ENCODE measurements at places on chromosomes 12 and 14.

DNA sequence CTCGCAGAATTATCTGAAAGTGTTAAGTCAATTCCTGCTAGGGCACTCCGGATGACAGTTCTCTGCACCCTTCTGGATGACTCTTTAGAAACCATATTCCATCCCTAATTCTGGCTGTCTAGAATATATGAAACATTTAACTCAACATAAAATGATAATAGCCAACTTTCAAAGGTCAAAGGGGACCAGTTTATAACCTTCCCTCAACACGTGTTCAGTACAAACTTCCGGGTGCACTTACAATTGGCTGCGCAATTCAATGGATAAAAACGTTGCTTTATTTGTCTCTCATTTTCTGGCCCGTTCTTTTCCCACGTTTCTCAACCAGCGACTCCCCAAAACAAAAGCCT lies 1.3 kb downstream of the SBNO1 start:
- peak; percentile 17 for DNase-seq

GRCh38 chr14:76814726-76815645 lies 2.3 kb upstream of the ANGEL1 start:
- no peak for DNase-seq

GRCh38 chr14:30573226-30573814 lies 14.4 kb downstream of the G2E3 start:
- no peak for DNase-seq

GRCh38 chr12:45429831-45430230 lies 213.9 kb downstream of the ANO6 start:
- no peak for DNase-seq

GRCh38 chr12:87112571-87113345 lies 856.6 kb upstream of the MGAT4C start:
- DNase-seq, result no peak

- peak; percentile 55 for DNase-seq
Measured at GRCh38 chr12:8078398-8078797, 3.7 kb upstream of the NECAP1 start.

DNA sequence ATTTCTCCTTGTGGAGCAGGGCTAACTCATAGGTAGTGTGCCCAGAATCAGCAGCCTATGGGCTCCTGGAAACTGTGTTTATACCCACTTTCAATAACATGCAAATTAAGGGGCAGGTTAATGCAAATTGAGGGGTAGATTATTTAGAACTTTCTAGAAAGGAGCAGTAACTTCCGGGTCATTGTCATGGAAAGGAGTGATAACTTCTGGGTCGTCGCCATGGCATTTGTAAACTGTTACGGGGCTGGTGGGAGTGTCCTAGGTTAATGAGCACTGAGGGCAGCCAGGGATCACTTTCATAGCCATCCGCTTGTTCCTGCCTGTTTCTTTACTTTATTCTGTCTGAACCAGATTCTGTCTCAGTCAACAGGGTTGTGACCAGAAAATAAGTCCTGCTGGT lies 143.3 kb upstream of the RFLNA start:
- no peak for DNase-seq

- no peak for DNase-seq
Measured at GRCh38 chr12:94620621-94621020, 29.7 kb downstream of the TMCC3 start.

- DNase-seq, result no peak
Measured at GRCh38 chr12:47110011-47110541, 30.3 kb upstream of the AMIGO2 start.

GRCh38 chr12:52903285-52903854 lies 1.5 kb downstream of the KRT8 start:
- peak; percentile 36 for DNase-seq

DNA sequence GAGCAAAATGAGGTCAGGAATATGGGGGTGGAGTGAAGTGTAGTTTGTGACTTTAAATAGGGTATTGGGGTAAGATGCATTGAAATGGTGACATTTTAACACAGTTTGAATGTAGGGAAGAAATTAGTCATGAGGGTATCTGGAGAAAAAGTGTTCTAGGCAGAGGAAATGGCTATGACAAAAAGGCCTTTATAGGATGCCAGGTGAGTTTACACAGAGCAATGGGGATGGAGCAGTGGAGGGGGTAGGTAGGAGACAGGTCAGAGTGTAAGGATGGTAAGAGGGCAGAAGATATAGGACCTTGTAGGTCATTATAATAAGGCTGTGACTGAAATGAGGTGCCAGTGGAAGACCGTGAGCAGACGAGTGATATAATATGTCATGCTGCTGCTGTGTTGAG lies 30.4 kb downstream of the HEATR5A start:
- DNase-seq, result no peak

GRCh38 chr12:132426349-132427173 lies 63.4 kb upstream of the FBRSL1 start:
- no peak for DNase-seq

DNA sequence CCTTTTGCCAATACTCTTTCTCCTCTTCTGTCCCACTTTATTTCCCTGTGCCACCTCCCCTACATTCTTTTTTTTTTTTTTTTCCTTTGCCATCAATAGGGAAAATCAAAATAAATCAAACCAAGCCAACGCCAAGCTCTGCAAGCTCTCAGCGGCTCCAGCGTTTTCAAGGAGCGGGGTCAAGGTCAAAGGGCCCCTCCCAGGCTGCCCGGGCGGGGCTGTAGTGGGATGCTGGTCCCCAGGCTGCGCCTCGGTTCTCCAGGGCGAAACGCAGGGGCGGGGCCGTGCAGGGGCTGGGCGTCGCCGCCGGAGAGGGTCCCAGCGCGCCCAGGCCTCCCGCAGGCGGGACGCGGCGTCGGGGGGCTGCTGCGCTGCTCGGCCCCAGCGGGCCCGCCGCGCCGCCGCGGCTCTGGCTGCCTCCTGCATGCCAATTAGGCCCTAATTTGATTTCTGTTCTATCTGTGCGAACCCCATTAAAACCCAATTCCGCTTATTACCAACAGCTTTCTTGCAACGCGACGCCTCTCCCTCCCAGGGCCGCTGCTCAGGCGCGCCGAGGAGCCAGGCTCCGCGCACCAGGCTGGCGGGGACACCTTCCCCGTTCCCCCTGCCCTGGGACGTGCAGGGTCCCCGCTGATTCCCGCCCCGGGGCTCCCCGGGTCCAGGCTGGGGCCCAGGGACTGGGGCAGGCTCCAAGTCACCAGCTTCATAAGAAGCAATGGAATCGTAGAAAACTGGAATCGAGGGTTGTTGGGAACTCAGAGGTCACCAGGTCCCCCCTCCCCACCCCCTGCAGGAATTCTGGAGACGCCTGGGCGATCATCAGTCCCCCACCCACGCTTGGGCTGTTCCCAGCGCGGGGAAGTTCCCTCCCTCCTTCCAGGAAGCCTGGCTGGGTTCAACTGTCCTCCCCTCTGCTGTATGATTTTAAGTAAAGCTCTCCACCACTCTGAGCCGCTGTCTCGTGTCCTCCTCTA lies 50.7 kb upstream of the MAP1LC3B2 start:
- no peak for DNase-seq

GRCh38 chr12:50913224-50913623 lies 39.1 kb upstream of the HIGD1C start:
- DNase-seq, result no peak

DNA sequence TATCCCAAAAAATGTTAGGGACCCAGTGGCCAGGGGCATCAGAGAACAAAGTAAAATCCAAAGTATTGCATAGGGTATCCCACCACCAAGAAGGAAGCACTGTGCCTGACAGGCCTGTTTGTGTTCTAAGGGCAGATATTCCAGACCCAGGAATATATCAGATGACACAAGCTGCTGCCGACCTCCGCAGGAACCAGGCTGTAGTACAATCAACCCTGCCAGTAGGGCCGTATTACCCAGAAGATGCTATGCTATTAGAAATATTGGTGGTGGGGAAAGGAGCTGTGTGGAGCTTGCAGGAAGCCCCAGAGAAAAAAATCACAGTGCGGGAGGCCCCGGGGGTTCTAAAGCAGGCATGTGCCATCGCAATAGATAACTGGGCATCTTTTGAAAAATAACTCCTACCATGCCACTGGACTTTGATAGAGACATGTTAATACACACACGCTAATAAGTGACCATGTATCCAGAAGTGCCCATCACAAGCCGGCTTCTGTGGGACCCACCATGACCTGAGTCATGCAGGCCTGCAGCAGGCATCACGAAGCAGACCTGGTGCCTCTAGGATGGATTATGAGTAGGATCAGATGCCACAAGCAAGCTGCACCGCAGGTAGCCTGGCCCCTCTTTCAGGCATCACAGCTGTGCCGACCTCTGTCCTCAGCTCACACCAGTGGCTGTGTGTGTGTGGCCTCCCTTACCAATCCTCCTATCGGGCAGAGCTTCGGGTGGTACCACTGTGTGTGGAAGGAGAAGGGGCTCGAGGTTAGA lies 242.7 kb downstream of the BCL11B start:
- DNase-seq, result no peak

GRCh38 chr14:88324930-88325329 lies 1.9 kb upstream of the KCNK10 start:
- DNase-seq, result no peak

GRCh38 chr14:92848887-92849286 lies 54.8 kb downstream of the GOLGA5 start:
- DNase-seq, result no peak

GRCh38 chr12:87815771-87816585 lies 213.2 kb downstream of the C12orf50 start:
- no peak for DNase-seq

GRCh38 chr12:57047981-57048380 lies 1.9 kb downstream of the MYO1A start:
- no peak for DNase-seq

DNA sequence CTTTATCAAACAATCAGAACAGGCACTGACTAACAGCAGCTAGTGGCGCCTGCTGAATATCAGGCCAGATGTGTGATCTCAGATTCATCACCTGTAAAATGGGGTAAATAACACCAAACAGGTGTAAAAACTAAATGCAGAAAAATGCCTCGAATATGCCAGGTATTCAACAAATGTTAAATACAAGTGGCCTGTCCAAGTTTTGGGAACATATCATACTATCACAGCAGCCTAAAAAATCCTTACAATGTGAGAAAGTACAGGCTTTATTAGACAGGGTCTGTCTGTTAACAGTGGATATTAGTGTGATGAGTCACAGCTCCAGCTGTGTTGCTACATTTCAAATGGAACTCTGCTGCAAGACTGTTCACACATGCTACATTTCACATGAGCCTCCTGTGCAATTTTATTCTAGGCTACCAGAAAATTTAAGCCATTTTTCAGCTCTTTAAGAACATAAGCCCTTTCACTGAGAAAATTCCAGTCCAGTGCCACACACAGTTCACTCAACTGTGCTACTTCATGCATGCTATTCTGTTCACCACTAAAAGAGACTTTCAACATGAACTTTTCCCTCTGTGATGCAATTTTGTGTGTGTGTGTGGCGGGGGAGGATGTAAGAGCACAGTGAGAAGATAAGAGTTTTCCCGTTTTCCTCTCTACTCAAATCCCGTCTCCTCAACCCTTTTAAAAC lies 56.7 kb downstream of the MSRB3 start:
- DNase-seq, result no peak

- no peak for DNase-seq
Measured at GRCh38 chr12:82688035-82688501, 1.4 kb downstream of the TMTC2 start.
